Neural cell (in vitro differentiated cells): ENCODE measurements at places on chromosomes 3 and 15. TPM values are rescaled to one million over a fixed set of nuclear protein-coding genes. Genes with fewer than 3 reads are reported as not detected.

Gene CHD2
- polyA plus RNA-seq: 101 and 113 TPM in 2 replicates

Gene P2RY12
- polyA plus RNA-seq: not detected in 2 replicates

Gene SHC4
- 4.5 and 5.0 TPM in 2 replicates for polyA plus RNA-seq

Gene TUSC7
- not detected in 2 replicates for polyA plus RNA-seq

Gene ZPLD1
- 0.50 TPM in 1 of 2 replicates, not detected in the other for polyA plus RNA-seq

Gene IMPG2
- 5.2 and 6.3 TPM in 2 replicates for polyA plus RNA-seq

Gene SENP8
- 3.2 and 7.4 TPM in 2 replicates for polyA plus RNA-seq

Gene GNL3
- 133 and 151 TPM in 2 replicates for polyA plus RNA-seq

Gene LINGO1
- 34.4 and 35.3 TPM in 2 replicates for polyA plus RNA-seq

Gene SNURF
- polyA plus RNA-seq: 15.1 and 19.9 TPM in 2 replicates

Gene LEKR1
- 0.14 and 2.7 TPM in 2 replicates for polyA plus RNA-seq

Gene TTC21A
- 6.2 and 9.4 TPM in 2 replicates for polyA plus RNA-seq

Gene ACKR4
- not detected in 2 replicates for polyA plus RNA-seq

Gene GASK1A
- polyA plus RNA-seq: 1.6 TPM in 1 of 2 replicates, not detected in the other

Gene MYL3
- 2.1 TPM in 1 of 2 replicates, not detected in the other for polyA plus RNA-seq

Gene FBXL22
- 0.28 and 0.41 TPM in 2 replicates for polyA plus RNA-seq

Gene RASL12
- not detected in 2 replicates for polyA plus RNA-seq

Gene ZNF80
- 0.17 TPM in 1 of 2 replicates, not detected in the other for polyA plus RNA-seq

Gene LRTM1
- not detected in 2 replicates for polyA plus RNA-seq

Gene GP9
- not detected in 2 replicates for polyA plus RNA-seq

Gene NEO1
- 52.5 and 57.0 TPM in 2 replicates for polyA plus RNA-seq

Gene PLCL2
- 69.8 and 70.7 TPM in 2 replicates for polyA plus RNA-seq

Gene PODXL2
- polyA plus RNA-seq: 266 and 342 TPM in 2 replicates

Gene CD96
- not detected in 2 replicates for polyA plus RNA-seq

Gene WDR93
- polyA plus RNA-seq: 0.41 TPM in 1 of 2 replicates, not detected in the other

Gene WHAMM
- polyA plus RNA-seq: 1.5 and 2.8 TPM in 2 replicates

Gene MYEF2
- polyA plus RNA-seq: 157 and 176 TPM in 2 replicates

Gene EOMES
- polyA plus RNA-seq: 0.24 TPM in 1 of 2 replicates, not detected in the other

Gene SPATA12
- polyA plus RNA-seq: not detected in 2 replicates

Gene CCR1
- not detected in 2 replicates for polyA plus RNA-seq

Gene IL17RB
- polyA plus RNA-seq: 0.83 and 2.2 TPM in 2 replicates

Gene MCCC1
- polyA plus RNA-seq: 29.6 and 32.9 TPM in 2 replicates

Gene PLEKHO2
- polyA plus RNA-seq: 0.88 and 1.3 TPM in 2 replicates

Gene P2RY1
- 1.7 and 3.0 TPM in 2 replicates for polyA plus RNA-seq

Gene OR5K2
- not detected in 2 replicates for polyA plus RNA-seq

Gene C3orf38
- polyA plus RNA-seq: 26.5 and 34.2 TPM in 2 replicates

Gene UBAP1L
- polyA plus RNA-seq: 10.3 TPM in 2 replicates

Gene MEX3B
- polyA plus RNA-seq: 38.8 and 46.0 TPM in 2 replicates

Gene DNAJB8
- polyA plus RNA-seq: not detected in 2 replicates

Gene ACVR2B
- 32.3 and 33.3 TPM in 2 replicates for polyA plus RNA-seq

Gene GOLGA6D
- 0.12 TPM in 1 of 2 replicates, not detected in the other for polyA plus RNA-seq

Gene RGMA
- 9.5 and 16.6 TPM in 2 replicates for polyA plus RNA-seq

Gene PLSCR2
- polyA plus RNA-seq: not detected in 2 replicates

Gene ZKSCAN7
- 23.9 and 25.9 TPM in 2 replicates for polyA plus RNA-seq

Gene MAGI1
- 44.7 and 47.5 TPM in 2 replicates for polyA plus RNA-seq

Gene ATP13A4
- polyA plus RNA-seq: 6.2 and 7.3 TPM in 2 replicates

Gene BFSP2
- not detected in 2 replicates for polyA plus RNA-seq

Gene SEMA5B
- polyA plus RNA-seq: 3.8 and 7.0 TPM in 2 replicates

Gene LNP1
- 19.2 and 19.7 TPM in 2 replicates for polyA plus RNA-seq

Gene IQCF5
- polyA plus RNA-seq: not detected in 2 replicates

Gene MYZAP
- polyA plus RNA-seq: 0.16 TPM in 1 of 2 replicates, not detected in the other

Gene GOLGA6L9
- 27.5 and 27.7 TPM in 2 replicates for polyA plus RNA-seq

Gene P3H2
- polyA plus RNA-seq: 0.68 and 3.8 TPM in 2 replicates

Gene SNTN
- not detected in 2 replicates for polyA plus RNA-seq

Gene OR5H15
- polyA plus RNA-seq: not detected in 2 replicates

Gene GCSAM
- not detected in 2 replicates for polyA plus RNA-seq

Gene SLC24A5
- polyA plus RNA-seq: 0.76 and 0.78 TPM in 2 replicates

Gene CACNA2D2
- polyA plus RNA-seq: 7.8 and 11.4 TPM in 2 replicates
